ENCODE measurements at places on chromosomes 2 and 18.

DNA sequence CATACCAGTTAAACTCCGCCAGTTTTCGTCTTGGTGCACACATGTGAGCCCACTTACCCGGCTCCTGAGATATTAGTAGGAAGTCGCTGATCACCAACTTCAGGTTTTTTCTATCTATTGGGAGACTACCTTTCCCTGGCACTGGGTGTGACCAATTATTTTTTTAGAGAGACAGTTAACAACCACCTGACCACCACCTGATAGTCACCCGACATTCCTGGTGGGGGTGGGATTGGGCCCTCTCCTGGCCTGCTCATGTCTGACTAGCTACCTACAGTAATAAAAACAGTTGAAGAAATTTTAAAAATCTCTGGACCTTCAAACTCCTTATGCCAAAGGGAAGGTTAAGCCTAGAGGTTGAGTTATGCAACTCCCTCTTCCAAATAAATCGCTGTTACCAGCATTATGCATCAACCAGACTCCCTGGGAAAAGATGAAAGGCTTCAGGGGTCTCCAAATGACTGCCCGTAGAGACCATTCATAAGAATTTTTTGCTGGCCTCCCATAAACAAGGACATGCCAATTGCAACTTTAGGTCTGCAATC, 27.8 kb downstream of the CREG2 start:
- no peak for DNase-seq

GRCh38 chr18:58452454-58453166, 176.3 kb downstream of the ALPK2 start:
- no peak for DNase-seq

DNA sequence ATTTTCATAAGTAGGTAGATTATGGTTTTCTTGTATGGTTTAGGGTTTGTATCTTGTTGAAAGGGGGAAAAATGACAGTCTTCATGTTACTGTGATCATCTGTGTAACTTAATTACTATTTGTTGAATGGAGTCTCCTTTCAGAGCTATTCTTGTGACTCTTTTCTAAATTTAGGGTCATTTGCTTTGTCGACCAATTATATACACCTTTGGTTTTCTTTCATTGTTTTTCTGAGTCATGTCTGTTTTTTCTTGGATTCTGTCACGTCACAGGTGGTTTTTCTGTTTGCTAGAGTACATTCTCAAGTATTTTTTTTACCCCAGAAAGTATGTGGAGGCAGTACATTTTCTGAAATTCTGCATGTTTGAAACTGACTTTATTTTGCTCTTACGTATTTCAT, 43.8 kb upstream of the DYSF start:
- no peak for DNase-seq

DNA sequence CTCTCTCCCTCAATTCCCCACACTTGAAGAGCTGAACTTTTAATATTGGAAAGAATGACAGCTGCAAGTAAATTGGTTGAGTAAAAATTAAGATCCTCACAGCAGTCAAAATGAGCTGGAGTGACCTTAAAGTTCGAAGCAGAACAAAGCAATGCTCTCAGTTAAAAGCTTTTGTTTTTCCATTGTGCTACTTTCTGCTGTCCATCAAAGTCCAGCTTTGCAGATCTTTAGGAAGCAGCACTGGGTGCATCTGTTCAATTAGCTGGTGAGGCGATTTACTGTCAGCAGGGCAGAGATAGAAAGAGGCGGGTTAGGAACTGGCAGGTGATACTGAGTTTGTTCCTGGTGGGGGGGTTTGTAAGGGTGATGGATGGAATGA, 834.8 kb downstream of the CPS1 start:
- no peak for DNase-seq

DNA sequence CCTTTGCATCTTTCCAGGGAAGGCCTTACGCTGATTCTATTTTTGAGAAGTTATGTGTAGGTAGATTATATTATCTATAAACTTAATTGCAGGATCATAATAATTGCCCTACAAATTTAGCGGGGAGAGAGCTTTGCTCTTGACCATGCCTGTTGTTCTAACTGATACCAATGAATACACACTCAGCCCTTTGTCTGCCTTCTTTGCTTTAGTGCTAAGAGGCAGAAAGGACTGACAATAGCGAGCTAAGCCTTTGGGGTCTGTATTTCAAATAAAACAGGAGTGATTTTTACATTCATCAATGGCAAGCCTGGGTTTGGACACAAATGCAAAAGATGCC, 115.3 kb upstream of the STON1 start:
- no peak for DNase-seq

GRCh38 chr2:207938886-207939285, 86.4 kb downstream of the PLEKHM3 start:
- DNase-seq, result no peak

DNA sequence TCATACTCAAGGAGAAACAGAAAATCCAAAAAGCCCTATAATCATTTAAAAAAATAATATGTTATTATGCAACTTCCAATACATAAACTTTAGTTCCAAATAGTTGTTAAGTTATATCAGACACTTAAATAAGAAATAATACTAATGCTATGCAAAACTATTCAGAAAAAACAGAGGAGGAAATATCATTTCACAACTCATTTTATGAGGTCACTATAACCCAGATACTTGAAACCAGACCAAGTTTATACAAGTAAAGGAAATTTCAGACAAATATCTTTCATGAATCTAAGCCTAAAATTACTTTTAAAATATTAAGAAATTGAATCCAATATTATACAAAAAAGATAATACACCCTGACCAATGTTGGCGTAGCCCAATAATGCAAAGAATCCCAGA, 260.8 kb downstream of the CD226 start:
- DNase-seq, result no peak

DNA sequence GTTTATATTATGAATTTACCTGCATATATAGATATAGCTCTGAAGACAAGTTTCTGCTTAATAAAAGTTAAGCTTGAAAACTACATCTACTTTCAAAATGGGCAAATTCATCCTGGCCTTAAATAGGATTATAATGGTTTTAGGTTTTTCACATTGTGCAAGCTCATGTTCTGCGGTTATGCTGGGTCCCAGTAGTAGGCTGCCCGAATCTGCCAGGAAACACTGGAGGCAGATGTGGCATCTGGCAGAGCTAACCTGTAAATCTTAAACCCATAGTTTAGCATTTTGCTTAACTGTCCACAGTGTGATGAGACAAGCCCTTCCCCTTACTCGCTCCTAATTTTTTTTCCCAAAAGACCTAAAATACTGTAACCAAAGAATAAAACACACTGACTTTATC, 234.2 kb downstream of the TCF4 start:
- DNase-seq, result no peak

DNA sequence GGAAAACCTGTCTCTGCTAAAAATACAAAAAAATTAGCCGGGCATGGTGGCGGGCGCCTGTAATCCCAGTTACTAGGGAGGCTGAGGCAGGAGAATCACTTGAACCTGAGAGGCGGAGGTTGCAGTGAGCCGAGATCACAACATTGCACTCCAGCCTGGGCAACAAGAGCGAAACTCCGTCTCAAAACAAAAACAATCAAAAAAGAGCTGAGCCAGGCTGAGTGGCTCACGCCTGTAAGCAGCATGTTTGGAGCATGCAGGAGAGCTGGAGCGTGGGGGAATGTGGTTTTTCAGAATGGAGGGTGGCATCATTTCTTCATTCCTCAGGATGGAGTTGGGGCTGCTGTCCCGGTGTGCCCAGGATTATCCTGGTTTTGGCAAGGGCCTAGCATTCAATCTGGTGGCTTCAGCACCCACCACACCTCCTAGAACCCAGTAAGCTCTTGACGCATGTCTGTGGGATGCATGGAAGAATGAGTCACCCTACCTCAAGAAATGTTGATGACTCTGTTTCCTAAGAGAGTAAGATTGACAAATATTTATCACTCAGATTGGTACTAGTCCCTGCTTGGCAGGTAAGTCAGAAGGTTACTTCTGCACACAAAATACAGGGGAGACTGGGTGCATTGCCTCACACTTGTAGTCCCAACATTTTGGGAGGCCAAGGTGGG, 90.2 kb upstream of the ODC1 start:
- DNase-seq, result no peak

- DNase-seq, result no peak
These were observed 249.2 kb upstream of the SLC39A10 start for GRCh38 chr2:195407783-195408182.

DNA sequence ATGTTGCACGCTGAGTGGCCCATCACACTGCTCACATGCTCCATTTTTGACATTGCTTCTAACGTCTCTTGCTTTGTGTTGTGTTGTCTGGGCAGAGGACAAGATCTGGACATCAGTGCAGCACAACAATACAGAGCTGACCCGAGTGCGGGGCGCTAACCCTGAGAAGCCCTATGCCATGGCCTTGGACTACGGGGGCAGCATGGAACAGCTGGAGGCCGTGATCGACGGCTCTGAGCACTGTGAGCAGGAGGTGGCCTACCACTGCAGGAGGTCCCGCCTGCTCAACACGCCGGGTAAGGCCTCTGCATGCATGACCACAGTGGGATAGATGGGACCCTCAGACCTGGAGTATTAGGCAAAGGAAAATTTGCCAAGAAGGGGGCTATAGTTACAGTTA, 622.6 kb downstream of the CNTNAP5 start:
- no peak for DNase-seq

GRCh38 chr2:160042054-160042453, 20.4 kb downstream of the PLA2R1 start:
- DNase-seq, result no peak

DNA sequence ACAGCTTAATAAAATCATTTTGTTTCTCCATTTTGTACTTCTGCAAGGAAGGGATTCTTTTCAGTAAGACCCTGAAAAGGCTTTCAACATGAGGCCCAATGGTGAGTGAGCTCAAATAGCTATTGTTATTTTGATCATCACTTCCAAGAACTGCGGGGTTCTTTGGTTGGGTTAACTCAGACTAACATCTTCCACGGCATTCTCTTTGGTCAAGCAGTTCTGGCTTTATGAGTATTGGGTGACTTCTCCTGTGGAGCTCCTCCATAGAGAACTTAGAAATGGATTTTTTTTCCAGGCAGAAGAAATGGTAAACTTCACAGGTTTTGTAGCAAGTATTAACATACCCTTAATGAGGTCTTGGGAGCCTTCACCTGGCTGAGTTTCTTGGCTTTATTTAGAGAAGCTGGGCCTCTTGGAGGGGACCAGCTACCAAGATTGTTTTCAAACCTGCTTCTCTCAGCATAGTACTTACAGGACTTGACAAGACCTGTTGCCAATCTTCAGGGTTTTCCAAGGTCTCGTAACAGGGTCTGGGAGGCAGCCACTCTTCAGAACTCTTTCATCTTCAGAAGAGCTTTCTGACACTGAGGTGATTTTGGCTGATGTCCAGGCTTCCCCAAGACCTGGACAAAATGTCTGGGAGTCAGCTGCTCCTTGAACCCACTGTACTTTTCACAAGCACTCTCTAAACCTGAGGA, 353.2 kb upstream of the ETAA1 start:
- DNase-seq, result no peak

- DNase-seq, result no peak
These were observed 12.2 kb downstream of the SCN1A start for GRCh38 chr2:166115589-166115988.

GRCh38 chr2:156124458-156124857, 208.1 kb downstream of the NR4A2 start:
- no peak for DNase-seq

DNA sequence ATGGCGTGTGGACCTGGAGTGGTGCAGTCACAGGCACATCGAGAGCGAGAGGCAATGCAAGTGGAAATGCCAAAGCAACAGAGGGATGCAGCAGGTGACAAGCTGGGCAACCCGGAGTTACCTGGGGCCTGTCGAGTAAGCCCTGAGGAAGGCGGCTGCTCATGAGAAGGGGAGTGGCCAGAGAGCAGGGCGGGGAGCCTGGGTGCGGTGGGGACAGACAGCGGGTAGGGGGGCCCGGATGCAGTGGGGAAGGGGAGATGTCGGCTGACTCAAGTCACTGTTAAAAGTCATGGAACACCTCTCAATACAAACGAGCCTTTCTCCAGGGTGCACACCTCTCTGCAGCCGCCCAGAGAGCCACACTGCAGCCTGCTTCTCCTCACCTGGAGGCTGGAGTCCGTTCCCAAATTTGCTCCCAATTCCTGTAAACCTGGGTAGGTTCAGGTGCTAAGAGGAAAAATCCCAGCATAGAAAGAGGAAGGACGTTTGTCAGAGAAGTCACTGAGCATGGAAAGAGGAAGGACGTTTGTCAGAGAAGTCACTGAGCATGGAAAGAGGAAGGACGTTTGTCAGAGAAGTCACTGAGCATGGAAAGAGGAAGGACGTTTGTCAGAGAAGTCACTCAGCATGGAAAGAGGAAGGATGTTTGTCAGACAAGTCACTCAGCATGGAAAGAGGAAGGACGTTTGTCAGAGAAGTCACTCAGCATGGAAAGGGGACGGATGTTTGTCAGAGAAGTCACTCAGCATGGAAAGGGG, 71.7 kb upstream of the TWIST2 start:
- no peak for DNase-seq

GRCh38 chr18:70121842-70122241, 83.6 kb downstream of the RTTN start:
- no peak for DNase-seq

GRCh38 chr2:132037527-132038178, 124.1 kb downstream of the ANKRD30BL start:
- no peak for DNase-seq

DNA sequence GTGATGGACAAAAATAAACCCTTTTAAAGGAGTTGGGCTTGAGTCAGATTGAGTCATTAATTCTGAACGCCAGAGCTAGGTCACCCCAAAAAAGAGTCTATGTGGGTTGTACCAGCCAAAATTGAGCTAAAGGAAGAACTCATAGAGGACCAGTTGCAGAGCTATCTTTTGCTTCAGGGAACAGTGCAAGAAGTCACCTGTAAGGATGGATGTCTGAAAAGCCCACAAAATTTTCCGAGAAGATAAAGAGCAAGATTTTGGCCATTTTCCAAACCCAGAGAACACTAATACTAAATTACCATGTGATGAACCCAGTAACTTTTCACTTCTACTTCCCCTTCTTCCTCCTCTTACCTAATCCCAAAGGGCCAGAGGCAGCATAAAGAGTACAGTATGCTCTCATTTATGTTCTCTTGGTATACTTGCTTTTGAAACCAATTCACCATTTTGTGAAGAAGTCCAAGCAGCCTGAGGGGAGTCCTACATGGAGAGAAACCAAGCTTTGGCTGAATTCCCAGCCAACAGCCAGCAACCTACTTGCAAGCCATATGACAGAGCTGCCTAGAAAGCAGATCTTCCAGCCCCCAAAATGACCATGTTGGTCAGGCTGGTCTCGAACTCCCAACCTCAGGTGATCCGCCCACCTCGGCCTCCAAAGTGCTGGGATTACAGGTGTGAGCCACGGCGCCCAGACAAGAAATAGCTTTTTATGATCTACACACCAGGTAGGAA, 551.7 kb downstream of the SATB2 start:
- DNase-seq, result no peak

GRCh38 chr2:42136782-42137124, 32.4 kb upstream of the EML4 start:
- no peak for DNase-seq

DNA sequence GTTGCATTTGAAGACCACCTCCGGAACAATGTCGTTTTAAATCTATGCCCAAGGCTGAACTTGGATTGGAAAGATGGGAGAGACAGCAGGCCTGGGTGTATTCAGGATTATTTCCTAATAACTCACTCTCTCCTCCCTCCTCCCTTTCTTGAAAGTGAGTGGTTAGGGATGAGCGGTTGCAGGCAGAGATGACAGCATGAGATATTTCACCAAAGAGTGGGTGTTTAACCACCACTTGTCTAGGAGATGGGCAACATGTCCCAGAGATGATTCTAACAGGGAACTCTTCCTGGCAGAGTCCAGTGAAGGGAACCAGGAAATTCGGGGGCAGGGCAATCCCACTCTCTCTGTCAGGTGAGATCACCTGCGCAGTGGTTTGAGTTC, 123.2 kb downstream of the KCTD1 start:
- no peak for DNase-seq

Measured in stimulated activated CD4-positive, alpha-beta T cell treated with anti-CD3 and anti-CD28 coated beads, Interleukin-15, amount 100 ng/mL, for 1 hour (primary cell).